Muscle of arm (tissue), 14 donors: ENCODE measurements at places on chromosomes 5 and 9. TPM values are rescaled to one million over a fixed set of nuclear protein-coding genes. Genes with fewer than 3 reads are reported as not detected.

FREM1 gene
- 55.0 TPM for polyA plus RNA-seq

SPINK4 gene
- not detected for polyA plus RNA-seq

SPATA9 gene
- polyA plus RNA-seq = 2.1 TPM

DNA sequence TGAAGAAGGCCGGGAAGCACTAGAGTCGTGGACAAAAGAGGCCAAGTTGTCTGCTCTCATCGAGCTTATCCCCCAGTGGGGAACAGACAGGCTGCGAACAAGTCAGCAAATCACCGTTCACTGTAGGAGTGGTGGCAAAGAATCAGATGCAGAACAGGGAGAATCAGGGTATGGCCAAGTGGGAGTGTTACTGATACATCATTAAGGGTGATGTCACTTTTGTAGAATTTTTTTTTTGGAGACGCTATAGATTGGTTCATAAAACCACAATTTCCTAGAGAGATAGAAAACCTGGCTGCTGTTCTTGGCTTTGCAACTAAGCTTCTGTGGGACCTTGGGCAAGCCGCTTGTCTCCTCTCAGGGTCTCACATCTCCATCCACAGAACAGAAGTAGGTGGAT, 21.3 kb downstream of the SPRY4 start:
- DNase-seq = no peak
